Left renal pelvis (tissue), 4 donors: ENCODE measurements at places on chromosomes 11 and 22.

DNA sequence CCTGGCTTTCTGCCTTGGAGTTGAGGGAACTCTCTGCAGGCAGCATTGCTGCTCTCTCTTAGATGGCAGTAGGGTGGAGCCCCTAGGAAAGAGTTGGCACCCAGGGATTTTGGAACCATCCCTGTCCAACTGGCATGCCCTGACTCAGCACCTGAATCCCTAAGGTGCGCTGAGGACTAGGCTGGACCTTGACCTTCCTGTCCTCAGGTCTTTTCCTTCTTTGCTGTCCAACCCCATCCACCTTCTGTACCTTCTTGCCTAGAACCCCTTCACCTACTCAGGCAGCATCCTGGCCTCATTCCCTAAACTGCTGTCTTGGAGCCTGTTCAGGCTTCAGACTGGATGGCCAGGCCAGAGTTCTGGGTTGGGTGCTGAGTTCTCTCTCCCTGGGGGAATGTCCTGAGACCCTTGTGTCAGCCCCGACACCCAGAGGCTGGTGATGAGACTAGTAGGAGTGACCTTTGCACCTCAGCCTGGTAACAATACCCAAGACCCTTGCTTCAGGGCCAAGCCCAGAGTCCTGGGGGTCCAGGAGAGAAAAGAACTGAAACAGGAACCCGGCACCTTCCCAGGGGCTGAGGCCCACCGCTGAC is 2.5 kb upstream of the POLD4 start:
- DNase-seq: no peak

DNA sequence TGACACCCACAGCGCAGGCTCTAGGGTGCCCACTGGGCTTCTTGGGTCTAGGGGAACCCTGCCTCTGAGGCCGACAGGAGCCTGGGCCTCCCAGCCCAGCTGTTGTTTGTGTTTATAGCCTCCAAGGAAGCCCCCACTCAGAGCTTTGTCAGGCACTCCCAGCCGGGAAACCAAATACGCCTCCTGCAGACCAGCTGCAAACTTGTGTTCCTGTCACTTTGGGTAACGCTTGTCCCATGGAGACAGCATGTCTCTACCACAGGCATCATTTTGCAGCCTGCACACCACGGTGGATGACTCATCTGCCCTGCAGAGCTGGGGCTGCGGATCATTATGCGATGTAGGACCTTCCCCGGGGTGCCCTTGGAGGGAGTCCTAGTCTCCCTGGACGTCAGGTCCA is 40.6 kb upstream of the CRYBB3 start:
- no peak for DNase-seq

DNA sequence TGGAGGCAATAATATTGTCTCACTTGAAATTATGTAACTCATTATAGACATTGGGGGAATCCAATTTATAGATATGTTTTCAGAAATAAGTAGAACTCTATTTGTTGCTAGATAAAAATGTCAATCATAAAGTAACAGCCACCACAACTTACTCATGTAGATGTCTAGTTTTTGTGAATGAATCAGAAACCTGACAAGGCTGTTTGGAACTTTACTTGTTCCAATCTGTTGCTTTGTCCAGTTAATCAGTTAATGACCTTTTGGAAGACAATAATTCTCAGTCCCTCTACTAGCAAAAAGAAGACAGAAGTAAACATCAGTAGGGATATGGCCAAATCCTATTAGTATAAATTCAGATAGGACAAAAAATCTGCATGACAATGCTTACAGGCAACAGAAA is 1143.3 kb downstream of the LRRC4C start:
- DNase-seq: no peak

DNA sequence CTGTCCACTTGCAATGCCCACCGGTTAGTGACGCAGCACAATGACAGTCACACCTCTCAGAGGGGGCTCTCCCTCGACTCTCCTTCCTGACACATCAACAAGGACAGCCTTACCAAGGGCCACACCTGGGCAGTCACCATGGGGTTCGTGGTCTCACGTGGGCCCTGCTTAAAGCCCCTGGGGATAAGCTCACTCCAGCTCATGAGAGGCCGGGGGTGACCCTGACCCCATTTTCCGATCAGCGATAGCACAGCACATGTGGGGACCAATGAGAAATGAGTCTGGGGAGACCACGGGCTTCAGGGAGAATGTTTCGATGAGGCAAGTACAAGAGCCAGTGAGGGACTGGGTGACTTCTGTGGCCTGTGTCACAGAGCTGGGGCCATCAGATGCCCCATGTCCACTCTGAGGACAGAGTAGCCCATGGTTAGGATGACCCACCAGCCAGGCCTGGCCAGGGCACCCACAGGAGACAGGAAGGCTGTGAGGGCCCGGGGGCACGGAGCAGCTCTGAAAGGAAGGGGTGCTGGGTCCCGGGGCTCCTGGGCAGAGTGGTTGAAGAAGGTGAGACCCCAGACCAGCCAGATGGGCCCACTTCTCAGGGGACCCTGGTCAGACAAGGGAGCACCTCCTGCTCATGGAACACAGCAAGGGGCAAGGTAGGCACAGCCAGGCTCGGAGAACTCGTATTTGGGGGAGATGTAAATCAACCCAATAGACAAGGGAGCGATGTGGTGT is 128.8 kb downstream of the MED15 start:
- DNase-seq: no peak

- DNase-seq: no peak
These were observed 15.6 kb downstream of the CXCR5 start for GRCh38 chr11:118899296-118899688.

GRCh38 chr11:95154514-95154913 is 64.9 kb downstream of the ENDOD1 start:
- DNase-seq: no peak
